ENCODE measurements at places on chromosomes 7 and 10.

DNA sequence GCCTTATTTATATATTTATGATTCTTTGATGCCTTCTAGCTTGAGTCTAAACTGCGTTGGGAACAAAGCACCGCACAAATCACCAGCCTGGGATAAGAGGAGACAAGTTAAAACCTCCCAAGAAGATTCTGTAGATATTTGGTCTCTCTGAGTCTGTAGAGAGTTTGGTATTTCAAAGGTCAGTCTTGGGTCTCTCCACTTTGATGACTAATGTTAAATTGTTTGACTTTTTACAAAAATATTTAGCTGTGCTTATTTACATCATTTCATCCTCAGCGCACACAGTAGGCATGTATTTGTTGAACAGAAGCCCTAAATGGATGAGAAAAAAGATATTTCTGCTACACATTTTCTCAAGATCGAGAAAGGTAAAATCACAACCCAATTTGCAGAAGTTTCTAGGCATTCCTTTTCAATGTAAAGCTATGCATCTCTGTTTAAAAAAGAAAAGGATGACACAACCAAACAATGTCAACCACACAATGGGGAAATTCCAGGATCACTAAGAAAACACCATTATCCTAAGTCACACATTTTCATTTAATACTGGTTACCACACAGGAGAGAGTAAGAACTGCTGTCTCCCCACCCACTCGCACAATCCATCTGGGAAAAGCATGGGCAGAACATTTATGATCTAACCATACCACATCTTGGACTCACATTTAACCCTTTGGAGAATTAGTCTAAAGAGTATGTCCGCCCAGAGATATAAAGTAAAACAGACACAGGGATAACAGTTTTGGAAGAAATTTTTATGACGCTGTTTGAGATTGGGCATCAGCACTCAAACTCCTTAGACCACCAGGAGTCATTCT, 4.4 kb downstream of the CDK6 start:
- H3K4me3 ChIP-seq = peak overlapping the region; percentile 98
- H3K4me1 ChIP-seq = no peaks in the 10 kb centered on the region
- no peaks in the 10 kb centered on the region for H3K36me3 ChIP-seq
- H3K27me3 ChIP-seq = no peaks in the 10 kb centered on the region

DNA sequence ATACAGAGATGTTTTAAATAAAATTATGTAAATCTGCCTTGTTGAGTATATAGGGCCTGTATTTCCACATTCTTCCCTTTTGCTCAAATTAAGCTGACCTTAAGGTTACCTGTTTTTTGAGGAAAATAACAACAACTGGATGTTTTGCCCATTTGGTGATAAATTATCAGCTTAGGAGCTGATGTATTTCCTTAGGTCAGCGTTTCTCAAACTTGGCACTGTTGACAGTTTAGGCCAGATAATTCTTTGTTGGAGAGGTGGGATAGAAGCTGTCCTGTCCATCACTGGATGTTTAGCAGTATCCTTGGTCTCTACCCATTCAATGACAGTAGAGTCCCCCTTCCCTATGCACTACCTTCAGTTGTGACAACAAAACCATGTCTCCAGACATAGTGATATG, 7.2 kb downstream of the GSTO2 start:
- H3K27ac ChIP-seq = no peak overlapping the region
- H3K27me3 ChIP-seq = no peaks in the 10 kb centered on the region
- no peak overlapping the region for H3K4me3 ChIP-seq
- no peaks in the 10 kb centered on the region for H3K4me1 ChIP-seq

DNA sequence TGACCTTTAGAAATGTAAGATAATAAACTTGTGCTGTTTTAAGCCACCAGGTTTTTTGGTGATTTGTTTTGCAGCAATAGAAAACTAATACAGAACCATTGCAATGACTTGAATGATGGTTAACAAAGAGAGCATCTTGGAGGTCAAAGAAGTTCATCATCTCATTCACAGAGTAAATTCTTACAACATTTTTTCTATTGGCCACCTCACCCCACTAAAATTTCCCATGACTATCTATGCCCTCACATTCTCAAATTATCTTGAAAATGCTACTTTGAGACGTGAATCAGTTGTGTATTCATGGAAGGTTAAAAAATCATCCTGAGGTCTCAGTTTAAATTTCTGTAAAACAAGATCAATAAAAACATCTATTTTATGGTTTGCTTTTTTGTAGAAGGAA, 754.2 kb downstream of the SORCS1 start:
- no peak for DNase-seq
- no peaks in the 10 kb centered on the region for H3K36me3 ChIP-seq
- peaks cover 1% of the 10 kb centered on the region for H3K27me3 ChIP-seq
- no peak overlapping the region for H3K4me3 ChIP-seq
- H3K27ac ChIP-seq = no peak overlapping the region

- no peak for DNase-seq
- H3K27me3 ChIP-seq = no peaks in the 10 kb centered on the region
- H3K4me3 ChIP-seq = no peak overlapping the region
- H3K36me3 ChIP-seq = no peaks in the 10 kb centered on the region
These were observed 650.5 kb upstream of the SORCS1 start for GRCh38 chr10:107814865-107815487.

- no peak overlapping the region for H3K27ac ChIP-seq
- H3K27me3 ChIP-seq = no peaks in the 10 kb centered on the region
- no peak overlapping the region for H3K4me3 ChIP-seq
- DNase-seq = no peak
- no peaks in the 10 kb centered on the region for H3K36me3 ChIP-seq
These were observed 19.6 kb downstream of the FRMPD2 start for GRCh38 chr10:48254750-48255512.

GRCh38 chr7:3510101-3511020, 209.3 kb downstream of the SDK1 start:
- H3K27ac ChIP-seq = no peak overlapping the region
- H3K4me3 ChIP-seq = no peak overlapping the region
- no peaks in the 10 kb centered on the region for H3K27me3 ChIP-seq

DNA sequence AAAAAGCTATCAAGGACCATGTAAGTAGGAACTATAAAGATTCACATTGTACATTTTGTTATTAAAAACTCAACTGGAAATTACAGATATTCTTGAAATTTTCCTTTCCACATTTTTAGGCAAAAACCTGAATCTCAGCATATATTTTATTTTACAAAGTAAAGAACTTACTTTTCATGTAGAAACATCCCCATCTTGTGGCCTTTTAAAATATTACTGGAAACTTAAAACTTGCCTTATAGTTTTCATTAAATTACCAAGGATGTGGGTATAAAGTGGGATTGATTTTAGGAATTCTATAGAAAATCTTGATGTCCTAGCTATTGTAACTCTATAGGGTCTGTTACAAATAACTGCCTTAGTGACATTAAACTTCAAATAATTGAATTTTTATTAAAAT, 10.6 kb downstream of the DBF4 start:
- no peak overlapping the region for H3K27ac ChIP-seq
- no peaks in the 10 kb centered on the region for H3K36me3 ChIP-seq
- H3K4me1 ChIP-seq = no peaks in the 10 kb centered on the region
- no peaks in the 10 kb centered on the region for H3K27me3 ChIP-seq
- H3K4me3 ChIP-seq = no peak overlapping the region

GRCh38 chr10:7094781-7095180, 316.1 kb downstream of the SFMBT2 start:
- DNase-seq = no peak
- no peak overlapping the region for H3K27ac ChIP-seq
- no peaks in the 10 kb centered on the region for H3K27me3 ChIP-seq
- no peaks in the 10 kb centered on the region for H3K4me1 ChIP-seq
- no peak overlapping the region for H3K4me3 ChIP-seq
- no peaks in the 10 kb centered on the region for H3K36me3 ChIP-seq

GRCh38 chr10:1074748-1075308, 18.6 kb downstream of the WDR37 start:
- no peak overlapping the region for H3K4me3 ChIP-seq
- no peaks in the 10 kb centered on the region for H3K4me1 ChIP-seq
- DNase-seq = no peak

DNA sequence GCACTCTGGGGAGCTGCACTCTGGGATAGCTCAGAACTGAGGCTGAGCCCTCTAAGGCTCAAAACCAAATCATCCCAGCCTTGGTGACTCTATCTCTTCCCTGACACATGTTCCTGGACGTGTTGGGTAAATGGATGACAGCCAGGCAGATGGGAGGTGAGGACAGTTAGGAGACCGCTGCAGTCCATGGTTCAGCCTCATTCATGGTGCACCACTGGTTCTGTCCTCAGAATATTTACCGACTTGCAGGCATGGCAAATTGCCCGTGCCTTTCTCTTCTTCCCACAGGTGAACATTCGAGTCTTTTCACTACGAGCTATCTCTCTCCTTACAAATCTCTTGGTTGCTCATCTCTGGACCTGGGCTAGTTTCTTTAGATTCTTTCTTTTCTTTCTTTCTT, 80.3 kb upstream of the EFCAB10 start:
- DNase-seq = no peak
- H3K36me3 ChIP-seq = no peaks in the 10 kb centered on the region
- H3K27me3 ChIP-seq = no peaks in the 10 kb centered on the region
- H3K4me3 ChIP-seq = no peak overlapping the region

DNA sequence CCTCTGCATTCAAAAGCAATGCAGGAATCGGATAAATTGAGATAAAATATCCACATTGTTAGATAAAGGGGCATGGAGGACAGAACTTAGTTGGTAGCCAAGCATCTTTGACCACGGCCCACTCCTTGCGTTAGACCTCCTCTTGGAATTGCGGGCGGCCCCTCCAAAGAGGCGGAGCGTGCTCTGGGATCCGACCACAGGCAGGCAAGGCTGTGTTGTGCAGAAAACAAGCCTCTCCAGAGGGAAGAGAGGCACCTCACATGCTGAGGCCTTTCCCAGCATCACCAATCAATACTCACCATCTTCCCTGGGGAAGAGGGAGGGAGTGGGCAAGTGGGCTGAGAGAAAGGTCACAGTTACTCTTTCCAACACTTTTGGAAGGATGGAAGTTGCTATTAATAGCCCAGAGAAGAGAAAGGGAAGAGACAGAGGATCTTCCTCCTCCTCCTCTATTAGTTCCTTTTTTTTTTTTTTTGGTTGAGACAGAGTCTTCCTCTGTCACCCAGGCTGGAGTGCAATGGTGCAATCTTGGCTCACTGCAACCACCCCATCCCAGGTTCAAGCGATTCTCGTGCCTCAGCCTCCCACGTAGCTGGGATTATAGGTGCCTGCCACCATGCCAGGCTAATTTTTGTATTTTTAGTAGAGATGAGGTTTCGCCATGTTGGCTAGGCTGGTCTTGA, 49.7 kb upstream of the NRF1 start:
- H3K36me3 ChIP-seq = no peaks in the 10 kb centered on the region
- no peaks in the 10 kb centered on the region for H3K4me1 ChIP-seq
- H3K4me3 ChIP-seq = no peak overlapping the region
- H3K27me3 ChIP-seq = no peaks in the 10 kb centered on the region

DNA sequence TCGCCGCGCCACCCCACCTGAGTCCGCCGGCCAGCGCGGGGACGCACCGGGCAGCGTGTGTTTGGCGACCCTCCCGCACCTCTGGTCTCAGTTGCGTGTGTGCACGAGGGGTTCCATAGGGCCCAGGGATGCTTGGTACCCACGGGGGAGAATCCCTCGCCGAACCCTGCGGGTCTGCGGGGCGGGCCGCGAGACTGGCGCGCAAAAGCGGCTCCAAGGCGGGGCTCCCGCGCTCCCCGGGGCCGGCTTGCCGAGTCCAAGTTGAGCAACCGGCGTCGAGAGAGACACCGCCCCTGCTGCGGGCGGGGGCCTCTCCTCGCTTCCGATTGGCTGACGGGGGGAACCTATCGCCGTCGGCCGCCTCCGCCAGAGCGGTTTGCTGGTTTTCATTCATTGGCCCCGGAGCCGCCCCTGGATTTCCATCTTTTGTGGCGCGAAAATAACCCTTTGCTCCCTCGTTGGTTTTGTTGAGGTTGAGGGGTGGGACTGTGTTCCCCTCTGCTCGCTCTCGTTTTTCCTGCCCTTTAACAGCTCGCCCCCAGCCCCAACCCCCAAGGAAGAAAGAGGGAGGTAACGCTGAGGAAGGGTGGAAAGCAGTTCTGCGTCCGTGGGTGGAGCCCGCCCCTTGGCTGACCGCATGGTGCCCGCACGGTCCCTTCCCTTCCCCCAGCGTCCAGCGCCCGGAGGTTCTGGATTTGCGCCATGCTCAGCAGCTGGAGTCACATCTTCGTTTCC, 4.0 kb upstream of the IGF2BP3 start:
- peaks cover 2% of the 10 kb centered on the region for H3K27me3 ChIP-seq
- DNase-seq = peak; percentile 87
- no peak overlapping the region for H3K4me3 ChIP-seq
- no peak overlapping the region for H3K27ac ChIP-seq
- H3K36me3 ChIP-seq = no peaks in the 10 kb centered on the region

DNA sequence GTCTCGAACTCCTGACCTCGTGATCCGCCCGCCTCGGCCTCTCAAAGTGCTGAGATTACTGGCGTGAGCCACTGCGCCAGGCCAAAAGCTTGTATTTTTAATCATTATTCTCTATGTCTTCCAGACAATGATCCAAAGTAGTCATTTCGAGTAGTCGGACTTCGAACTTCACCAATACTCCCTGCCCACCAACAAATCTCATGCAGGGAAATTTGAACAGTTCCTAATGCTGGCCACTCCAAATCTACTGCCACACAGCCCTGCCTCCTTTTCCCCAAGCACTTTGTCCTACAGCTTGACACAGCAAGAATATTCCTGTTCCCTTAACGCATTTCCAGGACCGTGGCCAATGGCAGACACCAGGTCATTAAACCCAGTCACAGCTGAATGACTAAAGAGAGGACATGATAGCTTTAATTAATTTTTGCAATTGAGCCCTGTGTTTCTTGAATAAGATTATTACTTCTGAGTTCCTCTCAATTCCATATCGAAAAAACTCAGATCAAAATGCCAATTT, 142.3 kb upstream of the NRP1 start:
- no peak overlapping the region for H3K4me3 ChIP-seq
- H3K27me3 ChIP-seq = no peaks in the 10 kb centered on the region
- no peak overlapping the region for H3K27ac ChIP-seq
- H3K36me3 ChIP-seq = no peaks in the 10 kb centered on the region
- DNase-seq = no peak

GRCh38 chr7:66732439-66732838, 8.1 kb upstream of the RABGEF1 start:
- DNase-seq = no peak
- no peaks in the 10 kb centered on the region for H3K27me3 ChIP-seq
- H3K4me1 ChIP-seq = no peaks in the 10 kb centered on the region

DNA sequence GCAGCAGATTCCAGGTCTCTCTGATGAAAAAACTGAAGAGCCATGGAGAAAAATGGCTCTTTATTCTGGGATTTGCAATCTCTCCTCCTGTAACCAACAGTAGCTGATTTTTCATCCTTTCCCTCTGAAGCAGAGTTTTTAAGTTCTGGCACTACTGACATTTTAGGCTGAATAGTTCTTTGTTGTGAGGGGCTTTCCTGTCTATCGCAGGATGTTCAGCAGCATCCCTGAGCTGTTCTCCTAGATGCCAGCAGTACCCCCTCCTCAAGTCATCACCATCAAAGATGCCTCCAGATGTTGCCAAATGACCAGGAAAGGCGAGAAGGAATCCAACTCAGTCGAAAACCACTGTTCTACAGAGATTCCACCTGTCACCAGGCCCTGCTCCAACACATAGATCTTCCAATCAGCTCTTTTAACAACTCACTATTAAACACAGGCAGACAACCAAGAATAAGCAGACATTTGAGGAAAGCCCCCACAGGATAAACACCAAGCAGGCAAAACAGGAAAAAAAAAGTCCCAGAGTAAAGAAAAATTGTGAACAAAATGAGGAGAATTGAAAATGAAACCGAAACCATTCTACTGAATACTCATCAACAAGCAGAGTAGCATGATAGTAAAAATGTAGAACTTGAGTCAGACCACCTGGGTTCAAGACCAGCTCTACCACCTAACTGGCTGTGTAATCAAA, 124.8 kb downstream of the MPP7 start:
- H3K27me3 ChIP-seq = no peaks in the 10 kb centered on the region
- DNase-seq = no peak
- H3K27ac ChIP-seq = peak overlapping the region; percentile 22
- H3K4me3 ChIP-seq = peak overlapping the region; percentile 48
